Vein endothelial cell (primary cell): ENCODE measurements at places on chromosomes 7 and 10. TPM values are rescaled to one million over a fixed set of nuclear protein-coding genes. Genes with fewer than 3 reads are reported as not detected.

CYP3A7 gene
- total RNA-seq: 0.10 TPM in 1 of 2 replicates, not detected in the other

CRHR2 gene
- total RNA-seq: not detected in 2 replicates

C10orf143 gene
- 0.67 and 1.6 TPM in 2 replicates for total RNA-seq

PLA2G12B gene
- total RNA-seq: not detected in 2 replicates

GPR15LG gene
- not detected in 2 replicates for total RNA-seq

ZNF365 gene
- under 0.01 TPM in 1 of 2 replicates, not detected in the other for total RNA-seq
